ENCODE measurements at places on chromosomes 5 and 9. TPM values are rescaled to one million over a fixed set of nuclear protein-coding genes. Genes with fewer than 3 reads are reported as not detected.

- no peak for DNase-seq
Measured at GRCh38 chr9:1434052-1434767, 384.1 kb downstream of the DMRT2 start.

SOHLH1 gene
- total RNA-seq: not detected

DNA sequence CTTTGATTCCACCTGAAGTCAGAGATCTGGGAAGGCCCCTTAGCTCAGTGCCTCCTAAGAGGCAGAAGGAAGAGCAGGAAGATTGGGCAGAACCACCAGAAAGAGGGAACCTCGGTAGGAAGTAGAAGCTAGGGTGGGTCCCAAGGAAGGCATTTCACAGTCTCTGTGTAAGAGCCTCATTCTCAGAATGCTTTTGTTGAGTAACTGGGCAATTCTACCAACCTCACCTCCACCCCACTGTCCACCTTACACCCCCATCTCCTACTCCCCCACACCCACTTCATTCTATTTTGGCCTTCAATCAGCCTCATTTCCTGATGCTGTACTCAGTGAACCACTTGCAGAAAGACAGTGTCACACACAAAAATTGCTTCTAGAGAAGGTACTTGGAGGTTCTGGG lies 3.5 kb downstream of the HBEGF start:
- DNase-seq: no peak

SIT1 gene
- total RNA-seq: 86.6 TPM

- DNase-seq: no peak
Measured at GRCh38 chr9:131238402-131239021, 37.8 kb downstream of the FAM78A start.

- DNase-seq: no peak
Measured at GRCh38 chr5:113152380-113152740, 175.8 kb downstream of the DCP2 start.

C9orf152 gene
- not detected for total RNA-seq
